Epithelial cell of proximal tubule (primary cell): ENCODE measurements at places on chromosomes 11 and 22. TPM values are rescaled to one million over a fixed set of nuclear protein-coding genes. Genes with fewer than 3 reads are reported as not detected.

MAJIN gene
- total RNA-seq: not detected in 2 replicates

- DNase-seq: no peak
These were observed 2.4 kb upstream of the LGALS12 start for GRCh38 chr11:63503492-63503891.

DNA sequence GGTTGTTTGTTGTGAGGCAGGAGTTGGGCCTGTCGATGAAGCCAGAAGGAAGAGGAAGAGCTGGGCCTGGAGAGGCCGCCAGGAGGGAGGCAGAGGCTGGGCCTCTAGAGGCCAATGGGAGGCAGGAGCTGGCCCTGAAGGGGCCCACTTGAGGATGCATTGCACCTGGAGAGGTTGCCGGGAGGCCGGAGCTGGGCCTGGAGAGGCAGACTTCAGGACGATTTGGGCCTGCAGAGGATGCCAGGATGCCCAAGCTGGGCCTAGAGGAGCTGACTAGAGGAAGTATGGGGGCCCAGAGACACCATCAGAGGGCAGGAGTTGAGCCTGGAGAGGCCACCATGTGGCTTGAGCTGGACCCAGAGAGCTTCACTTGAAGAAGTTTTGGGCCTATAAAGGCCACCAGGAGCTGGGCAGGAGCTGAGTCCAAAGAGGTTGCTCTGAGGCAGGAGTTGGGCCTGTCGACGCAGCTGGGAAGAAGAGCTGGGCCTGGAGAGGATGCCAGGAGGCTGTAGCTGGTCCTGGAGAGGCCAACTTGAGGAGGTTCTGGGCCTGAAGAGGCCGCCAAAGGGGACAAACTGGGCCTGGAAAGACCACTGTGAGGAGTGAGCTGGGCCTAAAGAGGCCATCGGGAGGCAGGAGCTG, 39.0 kb downstream of the OR4C45 start:
- DNase-seq: no peak

DNA sequence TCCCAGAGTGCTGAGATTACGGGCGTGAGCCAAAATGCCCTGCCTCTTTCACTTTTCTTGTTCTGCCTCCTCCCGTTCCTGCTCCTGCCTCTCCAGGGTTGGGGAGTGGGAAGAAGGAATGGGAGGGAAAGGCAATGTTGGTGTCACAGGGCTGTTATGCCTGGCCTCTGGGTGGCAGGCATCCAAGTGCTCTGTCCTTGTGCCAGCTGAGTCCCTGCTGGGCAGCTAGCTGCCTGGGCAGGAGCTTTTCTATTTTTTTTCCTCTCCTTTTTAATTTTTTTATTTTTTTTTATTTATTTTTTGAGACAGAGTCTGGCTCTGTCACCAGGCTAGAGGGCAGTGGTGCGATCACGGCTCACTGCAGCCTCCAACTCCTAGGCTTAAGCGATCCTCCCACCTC, 4.1 kb upstream of the SAC3D1 start:
- no peak for DNase-seq

USH1C gene
- total RNA-seq: 1.1 TPM in 1 of 2 replicates, not detected in the other

DNA sequence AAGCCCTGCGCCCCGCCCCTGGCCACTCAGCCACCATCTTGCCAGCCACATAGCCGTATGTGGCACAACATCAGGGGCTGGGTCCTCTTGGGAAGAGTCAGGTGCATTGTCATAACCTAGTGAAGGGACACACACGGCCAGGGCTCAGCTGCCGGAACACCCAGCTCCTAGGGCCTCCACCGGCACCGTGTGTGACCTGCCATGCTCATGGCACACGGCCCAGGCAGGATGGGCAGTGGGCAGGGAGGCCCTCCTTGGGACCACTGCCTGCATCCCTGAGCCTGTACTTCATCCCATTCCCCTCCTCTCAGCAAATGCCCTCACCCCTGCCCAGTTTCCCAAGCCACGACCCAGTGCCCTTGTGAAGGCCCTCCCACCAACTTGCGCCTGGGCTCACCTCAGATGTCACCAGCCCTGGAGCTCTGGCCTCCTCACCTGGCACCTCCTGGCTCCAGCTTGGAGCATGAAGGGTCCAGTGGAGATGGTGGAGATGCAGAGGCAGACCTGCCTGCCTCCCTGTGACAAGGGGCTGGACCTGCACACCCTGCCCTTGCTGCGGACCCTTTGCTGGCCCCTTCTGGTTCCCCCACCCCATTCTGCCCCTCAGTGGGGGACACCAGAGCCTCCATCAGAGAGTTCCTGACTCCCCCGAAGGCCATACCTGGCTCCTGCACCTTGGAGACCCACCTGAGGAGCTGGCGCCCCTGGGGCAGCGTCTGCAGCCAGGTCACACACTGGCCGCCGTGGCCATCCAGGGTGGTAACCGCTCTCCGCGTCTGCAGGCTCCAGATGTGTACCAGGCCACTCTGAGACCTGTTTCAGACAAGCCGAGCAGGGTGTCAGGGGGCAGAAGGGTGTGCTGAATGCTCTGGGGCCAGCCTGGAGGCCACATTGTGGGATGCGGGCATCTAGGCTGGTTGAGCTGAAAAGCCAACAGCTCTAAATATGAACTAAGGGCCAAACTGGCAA, 34.5 kb downstream of the GNB1L start:
- DNase-seq: no peak

- no peak for DNase-seq
These were observed 678 bp upstream of the RANGAP1 start for GRCh38 chr22:41286639-41287091.

GRCh38 chr11:102685754-102686153, 19.8 kb downstream of the MMP27 start:
- no peak for DNase-seq
